ENCODE measurements at places on chromosomes 2 and 18.
A peak's percentile ranks its signal among the peaks of the same experiment; 100 is the strongest.

GRCh38 chr18:7908681-7909299 lies 341.7 kb downstream of the PTPRM start:
- peak; percentile 14 for DNase-seq

- no peak for DNase-seq
Measured at GRCh38 chr2:128309280-128310093, 9.2 kb downstream of the HS6ST1 start.

- no peak for DNase-seq
Measured at GRCh38 chr18:65527879-65528633, 222.8 kb upstream of the CDH7 start.

GRCh38 chr18:78975292-78975691 lies 4.3 kb upstream of the SALL3 start:
- no peak for DNase-seq

DNA sequence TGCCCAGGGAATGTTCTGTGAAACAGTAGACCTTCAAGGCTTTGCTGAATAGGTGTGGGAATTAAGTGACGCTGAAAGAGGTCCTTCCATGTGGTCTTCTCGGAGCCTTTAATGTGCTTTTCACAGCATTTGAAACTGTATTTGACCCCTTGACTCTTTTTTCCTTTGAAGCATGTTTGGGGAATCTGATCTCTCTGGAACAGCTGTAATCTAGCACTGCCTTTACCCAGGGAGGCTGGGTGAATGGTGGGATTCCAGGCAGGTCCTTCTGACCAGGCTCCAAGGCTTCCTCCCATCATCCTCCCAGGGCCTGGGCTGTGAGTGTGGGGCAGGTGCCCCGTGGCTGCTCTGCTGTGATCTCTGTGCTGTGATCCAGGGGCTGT lies 4.2 kb downstream of the ZAP70 start:
- DNase-seq, result no peak

- no peak for DNase-seq
Measured at GRCh38 chr18:53819174-53819573, 405.3 kb downstream of the MBD2 start.

DNA sequence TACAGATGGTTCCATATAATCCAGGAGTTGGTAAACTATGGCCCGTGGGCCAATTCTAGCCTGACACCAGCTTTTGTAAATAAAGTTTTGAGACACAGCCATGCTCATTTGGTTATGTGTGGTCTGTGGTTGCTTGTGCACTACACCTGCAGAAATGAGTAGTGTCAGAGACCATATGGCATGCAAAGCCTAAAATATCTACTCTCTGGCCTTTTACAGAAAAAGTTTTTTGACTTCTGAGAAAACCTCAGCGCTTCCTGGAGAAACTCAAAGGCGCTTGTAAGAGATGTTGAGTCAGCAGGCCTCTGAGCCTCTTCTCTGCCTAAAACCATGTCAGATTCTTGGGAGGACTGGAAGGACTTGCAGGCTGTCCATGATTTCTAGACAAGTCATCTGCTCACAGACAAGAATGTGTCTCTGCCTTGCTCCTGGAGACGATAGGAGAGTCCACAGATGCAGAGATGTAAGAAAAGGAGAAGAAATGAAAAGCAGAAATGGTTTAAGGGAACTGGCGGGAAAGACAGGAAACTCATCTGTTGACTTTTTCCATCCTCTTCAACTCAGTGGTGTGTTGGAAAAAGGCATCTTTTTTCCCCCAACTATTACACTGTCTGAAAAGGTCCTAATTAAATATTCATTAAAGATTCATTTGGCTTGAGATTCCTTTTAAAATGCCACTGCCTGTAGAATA lies 5.2 kb downstream of the TTC39C start:
- no peak for DNase-seq

DNA sequence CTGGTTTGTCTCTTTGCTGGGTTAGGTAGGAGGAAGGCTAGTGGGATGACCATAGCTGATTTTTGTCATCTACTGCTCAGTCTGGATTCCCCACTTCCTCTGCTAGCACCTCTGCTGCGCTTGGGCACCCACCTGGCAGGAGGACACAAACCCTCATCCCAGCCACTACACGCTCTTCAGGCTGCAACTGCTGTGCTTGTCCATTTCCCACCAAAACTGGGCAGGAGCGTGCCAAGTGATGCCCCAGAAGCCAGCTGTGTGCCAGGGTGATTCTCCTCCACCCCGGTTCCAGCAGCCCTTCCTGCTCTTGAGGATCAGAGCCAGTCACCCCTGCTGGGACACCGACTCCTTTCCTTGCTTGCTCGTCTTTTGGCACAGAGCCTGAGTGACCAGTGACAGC lies 15.7 kb upstream of the PER2 start:
- DNase-seq, result no peak

- no peak for DNase-seq
Measured at GRCh38 chr18:710418-711300, 1.8 kb downstream of the ENOSF1 start.

GRCh38 chr2:20568501-20569463 lies 82.1 kb downstream of the HS1BP3 start:
- no peak for DNase-seq

DNA sequence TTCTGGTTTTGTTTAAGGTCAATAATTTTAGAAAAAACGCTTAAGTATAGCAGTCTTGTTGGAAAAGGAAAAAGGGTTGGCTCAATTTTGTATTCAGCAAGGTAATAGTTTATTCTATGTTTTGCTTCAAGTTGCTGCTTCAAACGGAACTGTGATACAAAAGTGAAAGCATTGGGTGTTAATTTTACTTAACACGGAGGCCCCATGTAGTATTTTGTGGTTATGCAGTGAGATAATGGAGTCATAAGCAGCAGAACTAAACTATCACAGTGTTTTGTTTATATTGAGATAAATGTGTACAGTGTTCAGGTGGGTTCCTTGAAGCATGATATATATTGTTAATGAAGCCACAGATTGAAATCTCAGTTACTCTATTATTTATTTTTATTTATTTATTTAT lies 67.0 kb upstream of the LYPD6B start:
- no peak for DNase-seq

DNA sequence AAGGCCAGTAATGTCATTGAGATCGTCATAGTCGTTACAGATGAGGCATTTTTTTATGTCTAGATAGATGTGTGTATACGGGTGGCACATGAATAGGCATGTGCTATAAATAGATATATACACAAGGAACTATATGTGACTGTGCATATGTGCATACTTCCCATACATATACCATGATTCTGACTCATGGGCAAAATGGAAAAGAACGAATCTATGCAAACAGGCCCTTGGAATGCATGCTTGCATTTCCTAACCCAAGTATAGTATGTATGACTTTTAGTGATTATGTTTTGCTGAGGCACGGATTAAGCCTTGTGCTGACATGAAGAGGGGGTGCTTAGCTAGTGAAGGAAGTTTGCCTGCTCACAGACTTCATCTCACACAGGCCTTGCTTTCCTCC lies 111.7 kb downstream of the BCL11A start:
- DNase-seq, result no peak

DNA sequence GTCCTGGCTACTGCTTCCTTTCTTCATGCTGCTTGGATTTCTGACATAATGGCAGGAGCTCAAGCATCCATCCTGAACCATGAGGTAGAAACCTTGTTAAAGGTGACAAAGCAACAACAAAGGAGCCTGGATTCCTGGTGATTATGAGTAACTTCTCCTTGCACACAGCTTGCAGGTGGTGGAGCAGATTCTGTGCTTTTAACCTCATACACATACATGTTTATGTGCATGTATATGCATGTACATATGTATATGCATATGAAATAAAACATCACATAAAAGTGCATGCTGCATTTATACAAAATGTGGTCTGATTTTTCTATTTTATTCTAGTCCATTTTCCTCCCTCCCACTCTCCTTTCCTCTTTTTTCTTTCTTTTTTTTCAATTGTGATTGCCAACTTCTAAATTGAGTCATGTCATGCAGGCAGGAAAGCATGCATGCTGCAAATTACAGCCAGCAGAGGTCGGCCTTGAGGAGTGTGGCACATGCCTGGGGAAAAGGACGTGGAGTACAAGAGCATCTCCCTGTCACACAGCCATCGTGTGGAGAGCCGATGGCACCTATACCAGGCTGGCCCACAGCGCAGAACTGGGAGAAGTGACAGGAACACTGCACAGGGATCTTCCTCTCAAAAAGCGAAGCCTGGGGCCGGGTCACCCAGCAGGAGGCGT lies 17.9 kb downstream of the LCT start:
- peak; percentile 36 for DNase-seq

DNA sequence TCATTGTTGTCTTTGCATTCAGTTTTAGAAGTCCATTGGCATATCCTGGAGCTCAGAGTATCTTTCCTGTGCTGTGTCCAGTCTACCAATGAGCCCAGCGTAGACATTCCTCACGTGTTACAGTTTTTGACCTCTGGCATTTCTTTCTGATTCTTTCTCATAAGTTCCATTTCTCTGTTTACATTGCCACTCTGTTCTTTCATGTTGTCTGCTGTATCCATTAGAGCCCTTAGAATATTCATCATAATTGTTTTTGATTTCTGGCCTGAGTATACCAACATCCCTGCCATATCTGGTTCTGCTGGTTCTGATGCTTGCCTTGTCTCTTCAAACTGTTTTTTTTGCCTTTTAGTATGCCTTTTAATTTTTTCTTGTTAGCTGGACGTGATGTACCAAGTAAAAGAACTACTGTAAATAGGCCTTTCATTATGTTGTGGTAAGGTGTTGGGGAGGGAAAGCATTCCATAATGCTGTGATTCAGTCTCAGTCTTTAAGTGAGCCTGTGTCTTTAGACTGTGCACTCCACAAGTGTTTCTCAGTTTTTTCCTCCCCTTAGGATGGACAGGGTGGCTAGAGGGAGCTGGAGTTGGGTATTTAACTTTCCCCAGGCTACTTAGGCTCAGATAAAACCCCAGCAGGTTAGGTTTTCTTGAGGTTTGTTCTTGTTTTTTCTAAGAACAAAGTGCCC lies 35.6 kb downstream of the CEP192 start:
- no peak for DNase-seq

GRCh38 chr2:95323347-95324155 lies 26.4 kb downstream of the KCNIP3 start:
- peak; percentile 53 for DNase-seq

GRCh38 chr2:196959734-196960338 lies 33.3 kb upstream of the PGAP1 start:
- DNase-seq, result no peak

- no peak for DNase-seq
Measured at GRCh38 chr2:10350761-10351160, 48.1 kb downstream of the HPCAL1 start.

DNA sequence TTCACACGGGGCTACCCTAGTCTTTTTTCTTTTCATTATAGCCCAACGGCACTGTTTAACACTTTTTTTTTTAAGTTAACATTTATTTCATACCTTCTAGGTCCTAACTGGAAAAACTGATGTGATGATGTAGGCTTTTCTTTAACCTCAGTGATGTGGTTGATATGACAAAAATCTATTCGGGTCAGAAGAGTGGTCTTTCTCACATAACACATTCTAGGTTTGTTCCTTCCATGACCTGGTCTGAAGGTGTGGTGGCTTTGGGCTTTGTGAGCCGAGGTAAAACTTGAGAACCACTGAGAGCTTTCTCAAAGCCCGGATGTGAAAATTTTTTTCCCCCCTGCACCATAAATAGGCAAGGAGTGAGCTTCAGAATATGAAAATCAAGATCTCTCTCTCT lies 44.2 kb downstream of the GPD2 start:
- no peak for DNase-seq

GRCh38 chr2:161163440-161163839 lies 3.2 kb downstream of the TANK start:
- DNase-seq, result no peak

- DNase-seq, result no peak
Measured at GRCh38 chr18:26406854-26407517, 141.4 kb downstream of the KCTD1 start.

- DNase-seq, result peak; percentile 78
Measured at GRCh38 chr2:241659150-241659739, 21.8 kb downstream of the ATG4B start.

DNA sequence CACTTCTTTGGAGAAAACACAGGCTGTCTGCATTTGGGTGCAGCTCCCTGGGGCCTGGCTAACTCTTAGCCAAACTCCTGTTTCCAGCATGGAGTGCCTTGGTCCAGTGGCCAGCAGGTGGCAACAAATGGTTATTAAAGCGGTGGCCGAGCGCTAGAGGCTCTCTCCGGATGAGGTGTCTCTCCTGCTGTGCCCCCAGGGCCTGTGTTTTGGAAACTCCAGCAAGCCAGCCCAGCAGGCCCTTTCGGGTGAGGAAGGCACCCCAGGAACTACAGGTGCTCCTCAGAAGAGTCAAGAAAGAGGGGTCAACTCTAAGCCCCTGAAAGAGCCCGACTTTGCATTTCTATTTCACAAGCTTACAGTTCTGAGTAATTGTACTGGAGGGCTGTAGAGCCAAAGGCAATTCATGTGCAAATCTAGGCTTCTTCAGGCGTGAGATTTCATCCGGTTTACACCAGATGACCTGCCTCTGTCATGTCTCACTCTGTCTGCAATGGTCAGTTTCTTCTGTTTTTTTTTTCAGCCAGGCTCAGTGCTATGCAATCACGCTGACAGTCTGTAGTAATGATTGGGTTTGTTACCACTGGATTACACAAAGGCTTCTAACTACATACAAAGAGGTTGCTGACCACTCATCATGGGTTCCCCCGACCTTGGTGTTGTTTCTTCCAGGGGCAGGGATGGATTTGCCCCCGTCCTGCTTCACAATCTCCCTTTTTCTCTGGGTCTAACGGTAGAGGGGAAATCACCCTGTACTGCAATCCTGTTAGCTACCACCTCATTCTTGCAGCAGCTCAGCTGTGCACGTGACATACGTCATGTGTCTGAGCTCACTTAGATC lies 7.6 kb upstream of the CHRNA1 start:
- DNase-seq, result peak; percentile 73

- no peak for DNase-seq
Measured at GRCh38 chr18:73962256-73962655, 185.4 kb downstream of the FBXO15 start.

DNA sequence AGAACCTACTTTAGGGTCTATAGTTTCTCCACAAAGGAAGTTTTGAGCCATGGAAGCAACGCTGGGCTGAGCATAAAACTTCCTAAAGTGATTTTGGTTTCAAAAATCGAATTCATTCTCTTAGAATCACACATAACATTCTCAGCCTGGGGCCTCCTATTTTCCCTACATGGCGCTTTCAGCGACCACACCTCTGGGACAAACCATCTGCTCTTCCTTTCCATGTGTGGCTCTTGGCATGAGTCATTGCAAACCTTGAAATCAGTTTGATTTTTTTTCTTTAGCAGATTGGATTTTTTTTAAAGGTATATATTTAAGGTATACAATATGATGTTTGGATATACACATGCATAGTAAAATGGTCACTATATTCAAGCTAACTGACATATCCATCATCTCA lies 72.5 kb upstream of the APCDD1 start:
- DNase-seq, result no peak

GRCh38 chr2:223786236-223786635 lies 51.1 kb downstream of the AP1S3 start:
- peak; percentile 55 for DNase-seq

- DNase-seq, result no peak
Measured at GRCh38 chr2:205802065-205802464, 119.8 kb downstream of the NRP2 start.

- DNase-seq, result no peak
Measured at GRCh38 chr2:48098539-48098938, 192.2 kb upstream of the FBXO11 start.

GRCh38 chr18:58754544-58755068 lies 83.3 kb downstream of the MALT1 start:
- DNase-seq, result no peak
